ENCODE measurements at places on chromosomes 7 and 10. TPM values are rescaled to one million over a fixed set of nuclear protein-coding genes. Genes with fewer than 3 reads are reported as not detected.

- DNase-seq = no peak
- H3K4me3 ChIP-seq = no peak overlapping the region
- H3K4me1 ChIP-seq = peaks cover 14% of the 10 kb centered on the region
- H3K27ac ChIP-seq = no peak overlapping the region
- H3K27me3 ChIP-seq = no peaks in the 10 kb centered on the region
- H3K36me3 ChIP-seq = no peaks in the 10 kb centered on the region
These were observed 8.2 kb upstream of the FAM3C start for GRCh38 chr7:121404348-121404747.

GRCh38 chr10:101817337-101818118 lies 716 bp downstream of the OGA start:
- peak; percentile 82 for DNase-seq
- H3K27ac ChIP-seq = peak overlapping the region; percentile 92
- peak overlapping the region; percentile 89 for H3K4me3 ChIP-seq
- peaks cover 5% of the 10 kb centered on the region for H3K36me3 ChIP-seq
- H3K27me3 ChIP-seq = no peaks in the 10 kb centered on the region
- peaks cover 20% of the 10 kb centered on the region for H3K4me1 ChIP-seq

DNA sequence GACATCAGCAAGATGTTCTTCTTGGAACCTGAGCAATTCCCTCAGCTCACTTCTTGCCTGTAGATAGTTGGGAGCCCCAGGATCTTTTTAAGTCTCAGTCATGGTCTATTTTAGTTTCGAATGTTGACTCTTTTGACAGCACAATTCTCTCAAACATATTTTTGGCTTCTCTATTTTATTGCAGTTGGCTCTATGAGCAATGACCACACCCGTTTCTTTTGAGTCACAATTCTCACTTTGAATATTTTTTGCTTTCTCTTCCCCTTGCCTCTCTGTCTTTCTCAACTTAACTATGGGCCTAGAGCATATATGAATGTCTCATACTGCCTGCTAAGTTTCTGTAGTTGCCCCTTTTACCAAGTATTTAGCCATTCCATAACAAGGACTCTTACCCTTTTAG lies 222.8 kb downstream of the PTN start:
- H3K27me3 ChIP-seq = no peaks in the 10 kb centered on the region
- no peak overlapping the region for H3K27ac ChIP-seq
- no peak for DNase-seq
- H3K4me3 ChIP-seq = no peak overlapping the region

DNA sequence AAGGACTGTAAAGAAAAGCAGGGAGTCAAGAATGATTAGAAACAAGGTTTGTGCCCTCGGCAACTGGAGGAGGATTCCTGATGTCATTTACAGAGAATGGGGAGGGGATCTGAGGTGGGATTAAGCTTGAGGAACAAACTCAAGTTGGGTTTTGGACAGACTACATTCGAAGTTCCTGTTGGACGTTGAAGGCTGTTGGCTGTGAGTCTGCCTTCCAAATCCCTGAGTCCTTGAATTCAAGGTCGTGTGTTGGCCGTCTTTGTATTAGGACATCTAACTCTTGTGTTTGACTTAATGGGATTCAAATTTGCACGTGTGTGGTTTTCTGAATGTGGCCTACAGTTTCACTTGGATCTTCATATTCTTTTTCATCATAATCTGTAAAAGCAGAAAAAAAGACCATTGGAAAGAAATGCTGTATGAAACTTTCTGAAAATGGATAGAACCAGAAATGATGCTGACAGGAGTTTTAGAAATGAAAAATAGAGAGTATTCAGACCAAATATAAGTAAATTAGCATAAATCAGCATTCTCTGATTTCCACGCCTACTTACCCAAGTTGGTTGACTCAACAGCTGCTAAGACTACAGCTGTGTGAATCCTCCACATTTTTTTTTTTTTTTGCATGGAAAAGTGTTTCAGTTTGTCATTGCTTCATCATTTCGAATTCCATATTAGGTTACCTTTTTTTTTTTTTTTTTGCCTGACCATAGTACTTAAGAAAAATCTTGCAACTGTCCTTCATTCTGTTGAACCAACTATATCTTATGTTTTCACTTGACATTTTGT lies 94.8 kb downstream of the KIAA1217 start:
- no peak overlapping the region for H3K27ac ChIP-seq
- H3K4me3 ChIP-seq = no peak overlapping the region
- DNase-seq = no peak
- H3K4me1 ChIP-seq = no peaks in the 10 kb centered on the region
- no peaks in the 10 kb centered on the region for H3K36me3 ChIP-seq

- peak overlapping the region; percentile 5 for H3K4me3 ChIP-seq
- H3K27ac ChIP-seq = peak overlapping the region; percentile 80
- peak; percentile 94 for DNase-seq
- H3K27me3 ChIP-seq = peaks cover 5% of the 10 kb centered on the region
These were observed 3.6 kb downstream of the DUSP5 start for GRCh38 chr10:110501142-110501937.

DNA sequence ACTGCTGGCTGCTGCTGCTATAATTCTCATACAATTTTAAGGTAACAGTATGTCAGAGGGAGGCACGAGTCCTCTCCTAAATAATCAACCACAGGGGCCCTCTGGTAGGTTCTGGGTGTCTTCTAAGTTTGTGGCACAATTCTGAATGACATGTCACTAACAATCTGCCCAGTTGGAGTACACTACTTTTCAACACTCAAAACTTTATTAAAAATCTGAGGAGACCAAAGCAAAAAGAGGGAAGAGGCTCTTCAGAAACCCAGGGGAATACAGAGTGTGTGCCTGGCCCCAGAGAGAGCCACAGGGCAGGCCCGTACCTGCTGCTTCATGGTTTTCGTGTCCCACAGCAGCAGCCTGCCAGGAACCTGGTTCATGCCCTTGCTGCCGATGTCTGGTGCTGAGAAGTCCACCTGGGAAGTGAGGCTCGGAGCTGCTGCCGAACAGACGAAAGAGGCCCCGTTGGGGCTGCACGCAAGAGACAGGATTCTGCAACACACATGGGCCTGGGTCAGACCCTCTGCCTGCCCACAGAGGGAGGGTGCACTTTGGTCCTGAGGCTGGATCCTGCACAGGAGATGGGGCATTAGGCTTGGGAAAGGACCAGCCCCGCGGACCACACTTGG lies 18.3 kb downstream of the WDR91 start:
- H3K27ac ChIP-seq = no peak overlapping the region
- H3K27me3 ChIP-seq = no peaks in the 10 kb centered on the region
- peaks cover 36% of the 10 kb centered on the region for H3K36me3 ChIP-seq
- H3K4me1 ChIP-seq = no peaks in the 10 kb centered on the region
- no peak overlapping the region for H3K4me3 ChIP-seq

DNA sequence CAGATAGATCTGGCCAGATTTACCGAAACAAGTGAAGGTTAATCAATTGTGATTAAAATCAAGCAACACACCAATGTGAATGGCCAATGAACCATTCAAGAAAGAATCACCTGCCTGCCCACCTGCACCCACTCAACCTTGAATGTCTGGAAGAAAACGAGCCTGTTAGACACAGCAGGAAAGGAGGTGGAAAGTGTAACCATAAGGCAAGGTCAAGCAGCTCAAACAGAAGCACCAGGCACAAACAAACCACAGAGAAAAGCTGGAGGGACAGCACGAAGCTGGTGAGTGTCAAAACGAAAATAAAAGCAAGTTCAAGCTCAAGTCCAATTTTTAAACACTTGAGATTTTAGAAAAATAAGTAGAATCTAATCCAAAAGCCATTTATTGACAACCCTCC lies 64.9 kb downstream of the STEAP1B start:
- H3K4me3 ChIP-seq = no peak overlapping the region
- no peak for DNase-seq
- H3K36me3 ChIP-seq = no peaks in the 10 kb centered on the region

DNA sequence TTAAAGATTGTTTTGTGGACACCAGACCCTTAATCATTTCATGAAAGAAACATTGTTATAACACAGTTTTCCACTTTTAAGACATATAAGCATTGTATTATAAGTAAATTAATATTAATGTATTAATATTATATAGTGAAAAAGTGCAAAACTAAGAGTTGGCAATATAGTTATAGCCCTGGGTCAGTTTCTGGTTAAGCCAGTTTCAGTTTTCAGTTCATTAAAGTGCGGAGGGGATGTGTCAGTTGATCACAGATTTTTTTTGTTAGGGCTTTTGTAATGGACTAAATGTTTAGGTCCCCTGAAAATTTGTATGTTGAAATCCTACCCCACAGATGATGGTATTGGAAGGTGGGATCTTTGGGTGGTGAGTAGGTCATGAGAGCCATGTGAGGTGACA lies 45.7 kb upstream of the GPR37 start:
- no peaks in the 10 kb centered on the region for H3K27me3 ChIP-seq
- H3K27ac ChIP-seq = no peak overlapping the region
- H3K36me3 ChIP-seq = no peaks in the 10 kb centered on the region
- no peak overlapping the region for H3K4me3 ChIP-seq
- H3K4me1 ChIP-seq = no peaks in the 10 kb centered on the region

- H3K27ac ChIP-seq = no peak overlapping the region
- H3K36me3 ChIP-seq = no peaks in the 10 kb centered on the region
- DNase-seq = peak; percentile 5
These were observed 233.4 kb downstream of the TEX36 start for GRCh38 chr10:125449571-125449970.

GRCh38 chr7:37007691-37008090 lies 283.4 kb upstream of the AOAH start:
- no peaks in the 10 kb centered on the region for H3K27me3 ChIP-seq
- H3K36me3 ChIP-seq = no peaks in the 10 kb centered on the region

- no peak for DNase-seq
- H3K4me1 ChIP-seq = no peaks in the 10 kb centered on the region
- H3K27me3 ChIP-seq = no peaks in the 10 kb centered on the region
- no peaks in the 10 kb centered on the region for H3K36me3 ChIP-seq
- no peak overlapping the region for H3K27ac ChIP-seq
- no peak overlapping the region for H3K4me3 ChIP-seq
These were observed 132.6 kb downstream of the CHRM2 start for GRCh38 chr7:137001041-137001440.

- no peak overlapping the region for H3K27ac ChIP-seq
- no peak overlapping the region for H3K4me3 ChIP-seq
- H3K27me3 ChIP-seq = no peaks in the 10 kb centered on the region
- H3K4me1 ChIP-seq = no peaks in the 10 kb centered on the region
These were observed 89.4 kb downstream of the TACC2 start for GRCh38 chr10:122078326-122078725.

DNA sequence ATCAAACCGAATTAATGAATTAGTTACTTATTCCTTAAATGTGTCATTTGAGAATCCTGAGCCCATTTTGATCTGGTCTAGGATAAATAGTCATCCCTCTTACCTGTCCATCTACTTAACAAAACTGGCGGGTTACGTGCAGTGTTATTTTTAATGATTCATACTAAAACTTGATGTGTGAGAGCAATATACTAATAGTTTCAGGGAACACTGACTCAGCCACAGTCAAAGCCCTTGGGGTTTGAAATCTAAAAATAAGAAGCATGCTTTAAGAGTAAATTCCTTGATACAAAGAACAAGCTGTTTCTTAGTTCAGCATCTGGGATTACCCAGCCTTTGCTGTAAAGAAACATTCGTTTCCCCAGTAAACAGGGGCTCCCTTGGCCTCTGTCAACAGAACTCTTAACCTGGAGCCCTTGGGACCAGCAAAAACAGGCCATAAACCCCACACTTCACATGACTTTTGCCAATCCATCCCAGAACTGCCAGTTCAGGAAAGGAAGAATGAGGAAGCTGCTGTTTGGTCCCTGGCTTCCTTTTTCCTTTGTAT lies 370.6 kb upstream of the IGFBP3 start:
- H3K4me3 ChIP-seq = no peak overlapping the region
- no peaks in the 10 kb centered on the region for H3K36me3 ChIP-seq
- H3K27ac ChIP-seq = no peak overlapping the region

- H3K4me3 ChIP-seq = no peak overlapping the region
- no peaks in the 10 kb centered on the region for H3K36me3 ChIP-seq
- H3K27ac ChIP-seq = peak overlapping the region; percentile 6
- DNase-seq = peak; percentile 83
- H3K4me1 ChIP-seq = peaks cover 9% of the 10 kb centered on the region
These were observed 28.9 kb upstream of the STK17A start for GRCh38 chr7:43553999-43554398.

DNA sequence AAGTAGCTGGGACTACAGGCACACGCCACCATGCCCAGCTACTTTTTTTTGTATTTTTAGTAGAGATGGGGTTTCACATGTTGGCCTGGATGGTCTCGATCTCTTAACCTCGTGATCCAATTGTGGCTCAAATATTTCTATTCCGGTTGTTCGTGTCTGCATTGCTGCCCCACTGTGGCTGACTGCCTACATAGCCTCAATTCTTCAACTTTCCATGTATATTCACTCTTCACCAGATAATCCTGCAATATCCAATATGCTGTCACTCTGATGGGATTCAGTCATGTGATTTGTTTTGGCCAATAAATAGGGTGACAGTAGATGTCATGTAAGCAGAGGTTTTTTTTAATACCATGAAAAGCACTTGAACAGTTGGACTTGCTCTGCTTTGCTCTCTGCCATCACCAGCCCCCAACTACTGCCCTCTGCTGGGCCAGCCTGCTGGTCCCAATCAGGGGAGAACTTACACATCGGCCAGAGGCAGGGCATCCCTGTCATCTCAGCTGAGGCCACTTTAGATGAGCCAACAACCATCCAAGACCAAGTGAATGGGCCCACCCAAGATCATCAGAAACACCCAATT lies 56.7 kb downstream of the NSUN6 start:
- H3K4me3 ChIP-seq = no peak overlapping the region
- no peaks in the 10 kb centered on the region for H3K4me1 ChIP-seq
- no peaks in the 10 kb centered on the region for H3K27me3 ChIP-seq
- H3K27ac ChIP-seq = no peak overlapping the region
- peak; percentile 10 for DNase-seq

- H3K27ac ChIP-seq = no peak overlapping the region
- H3K36me3 ChIP-seq = no peaks in the 10 kb centered on the region
- no peak overlapping the region for H3K4me3 ChIP-seq
- H3K27me3 ChIP-seq = no peaks in the 10 kb centered on the region
- no peaks in the 10 kb centered on the region for H3K4me1 ChIP-seq
These were observed 131.7 kb upstream of the EEPD1 start for GRCh38 chr7:36021367-36021766.

DNA sequence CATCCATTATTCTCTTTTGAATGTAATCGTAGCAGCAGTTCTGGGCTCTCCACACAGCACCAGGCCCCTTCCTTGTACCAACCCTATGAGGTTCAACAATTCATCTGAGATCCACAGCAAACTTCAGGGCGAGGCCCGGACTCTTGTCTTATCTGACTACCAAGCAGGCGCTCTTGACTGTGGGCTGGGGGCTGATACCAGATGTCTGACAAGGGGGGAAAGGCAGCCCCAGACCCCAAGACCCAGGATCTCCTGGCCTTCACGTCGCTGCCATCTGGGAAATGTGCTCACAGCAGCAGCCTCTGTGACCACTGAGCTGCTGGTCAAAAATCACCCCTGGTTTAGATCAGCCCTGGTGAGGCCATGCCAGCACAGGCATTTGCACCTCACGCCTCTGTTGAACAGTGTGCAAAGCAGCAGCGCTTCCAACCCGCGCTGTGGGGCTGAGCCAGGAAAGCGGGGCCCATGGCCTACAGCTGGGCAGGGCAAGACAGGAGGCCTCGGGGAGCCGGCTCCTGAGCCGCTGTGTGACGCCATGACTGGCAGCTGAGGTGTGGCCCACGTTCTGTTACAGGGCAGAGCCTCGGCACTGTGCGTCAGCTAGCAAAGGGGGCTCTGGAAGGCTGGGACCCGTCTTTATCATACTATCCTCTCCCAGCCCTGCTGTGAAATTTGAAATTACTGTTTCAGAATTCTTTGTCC lies 143.9 kb downstream of the PAXIP1 start:
- no peak overlapping the region for H3K4me3 ChIP-seq
- H3K36me3 ChIP-seq = no peaks in the 10 kb centered on the region
- no peak overlapping the region for H3K27ac ChIP-seq
- no peak for DNase-seq
- no peaks in the 10 kb centered on the region for H3K27me3 ChIP-seq

Gene GPR15LG
- polyA plus RNA-seq = 1.4 TPM

Gene IFT22
- polyA plus RNA-seq = 21.6 TPM

Gene SHTN1
- 37.2 TPM for polyA plus RNA-seq

Gene ADARB2
- polyA plus RNA-seq = 0.52 TPM

Gene CDH23
- polyA plus RNA-seq = 1.7 TPM

Gene AGR2
- 527 TPM for polyA plus RNA-seq

Gene NEUROD6
- polyA plus RNA-seq = 1.6 TPM
